ENCODE measurements at places on chromosomes 3 and 15.

DNA sequence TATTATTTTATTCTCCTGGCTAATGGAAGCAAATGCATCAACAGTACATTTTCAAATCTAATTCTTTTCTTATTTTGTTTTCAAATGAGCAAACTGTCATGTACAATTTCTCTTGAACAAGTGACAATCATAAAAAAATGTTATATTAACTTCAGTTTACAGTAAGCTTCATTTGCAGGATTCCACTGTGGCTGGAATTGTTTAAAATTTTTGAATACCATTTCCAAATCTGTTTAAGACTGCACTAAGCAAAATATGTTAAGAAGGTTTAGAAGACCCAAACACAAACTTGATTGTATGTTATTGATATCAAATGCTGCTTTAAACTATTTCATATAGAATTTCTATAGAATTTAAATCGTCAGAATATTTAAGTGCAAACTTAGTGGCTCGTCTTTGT, 92.8 kb downstream of the ZNF280D start:
- no peak for DNase-seq

GRCh38 chr3:29536016-29536758, 255.3 kb downstream of the RBMS3 start:
- no peak for DNase-seq

DNA sequence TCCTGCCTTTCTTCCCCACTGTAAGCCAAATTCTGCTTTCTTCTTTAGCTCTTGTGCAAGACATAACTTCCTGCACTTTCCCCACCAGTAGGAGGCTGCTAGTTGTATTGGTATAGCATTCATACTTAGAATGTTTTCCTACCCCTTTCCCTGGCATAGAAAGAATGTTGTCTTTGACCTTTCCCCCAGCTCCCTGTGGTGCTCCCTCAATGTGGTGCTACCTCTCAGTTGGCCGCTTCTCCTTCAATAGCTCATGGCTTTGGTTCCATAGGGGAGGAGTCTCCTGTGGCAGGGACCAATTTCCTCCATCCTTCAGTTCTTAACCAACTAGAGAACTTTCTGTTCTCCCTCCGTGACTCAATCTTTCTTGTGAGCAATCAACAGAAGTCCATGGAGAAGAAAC, 67.5 kb upstream of the AKAP13 start:
- no peak for DNase-seq

DNA sequence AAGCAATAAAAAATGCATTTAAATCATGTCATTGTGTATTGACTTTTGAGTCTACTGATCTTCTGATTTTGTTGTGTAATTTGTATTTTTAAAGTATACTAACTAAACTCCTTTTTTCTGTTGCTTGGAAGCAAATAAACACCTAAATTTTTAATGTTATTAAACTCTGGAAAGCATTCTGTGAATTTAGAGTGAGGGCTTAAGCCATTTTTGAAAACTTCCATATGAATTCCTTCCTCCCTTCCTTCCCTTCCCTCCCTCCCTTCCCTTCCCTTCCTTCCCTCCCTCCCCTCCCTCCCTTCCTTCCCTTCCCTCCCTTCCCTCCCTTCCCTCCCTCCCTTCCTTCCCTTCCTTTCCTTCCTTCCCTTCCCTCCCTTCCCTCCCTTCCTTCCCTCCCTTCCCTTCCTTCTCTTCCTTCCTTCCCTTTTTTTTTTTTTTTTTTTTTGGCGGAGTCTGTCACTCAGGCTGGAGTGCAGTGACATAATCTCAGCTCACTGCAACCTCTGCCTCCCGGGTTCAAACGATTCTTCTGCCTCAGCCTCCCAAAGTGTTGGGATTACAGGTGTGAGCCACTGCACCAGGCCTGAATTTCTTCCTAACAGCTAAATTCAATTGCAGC, 56.6 kb upstream of the SENP5 start:
- DNase-seq: no peak

- no peak for DNase-seq
Observed at GRCh38 chr3:106566277-106566676, 697.5 kb upstream of the CBLB start.

DNA sequence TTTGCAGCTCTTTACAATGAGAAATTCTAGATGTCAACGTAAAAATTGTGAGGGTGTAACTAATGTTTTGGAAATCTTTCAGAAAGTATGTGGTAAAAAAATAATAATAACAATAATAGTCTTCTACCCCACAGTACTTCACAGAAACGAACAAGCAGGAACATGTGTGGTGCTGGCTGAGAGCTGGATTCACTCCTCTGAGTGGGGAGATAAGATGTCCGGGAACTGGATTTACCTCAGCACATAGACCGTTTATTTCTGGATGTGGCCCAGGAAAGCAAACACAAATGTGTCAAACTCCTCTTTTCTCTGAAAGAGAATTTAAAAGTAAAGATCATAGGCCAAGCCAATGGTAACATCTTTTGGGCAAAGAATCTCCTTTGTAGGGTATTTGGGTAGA, 103.4 kb downstream of the SLC49A4 start:
- no peak for DNase-seq

DNA sequence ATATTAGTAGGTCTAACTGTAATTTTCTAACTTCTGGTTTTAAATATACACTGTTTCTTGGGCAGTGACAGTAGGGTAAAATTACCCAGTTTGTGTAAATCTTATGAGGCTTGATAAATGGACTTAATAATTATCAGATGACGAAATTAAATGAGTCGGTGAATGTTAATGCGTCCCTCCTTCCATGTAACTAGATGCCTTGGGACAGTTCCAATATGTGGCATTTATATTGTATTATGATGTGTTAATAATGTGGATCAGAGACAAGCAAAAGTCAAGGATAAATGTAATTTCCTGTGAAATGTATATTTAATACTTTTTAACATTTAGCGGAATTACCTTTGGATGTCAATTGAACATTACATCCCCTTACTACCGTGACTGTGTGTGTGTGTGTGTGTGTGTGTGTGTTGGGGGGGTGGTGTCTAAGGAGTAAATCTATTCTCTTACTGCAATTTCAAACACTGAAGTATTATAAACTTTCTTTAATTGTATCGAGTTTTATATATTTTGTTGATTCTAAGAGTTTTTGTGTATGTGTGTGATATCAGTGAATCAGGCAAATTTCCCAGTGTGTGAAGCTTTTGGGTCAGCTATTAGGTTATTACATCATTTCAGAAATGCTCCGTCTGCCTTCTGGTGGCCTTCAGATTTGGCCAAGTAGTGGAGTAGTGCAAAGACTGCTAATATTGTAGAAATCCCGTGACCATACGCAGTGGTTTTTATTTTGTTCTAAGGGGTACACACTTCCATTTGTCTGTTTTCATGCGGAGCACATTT, 50.1 kb downstream of the CNTN4 start:
- no peak for DNase-seq

DNA sequence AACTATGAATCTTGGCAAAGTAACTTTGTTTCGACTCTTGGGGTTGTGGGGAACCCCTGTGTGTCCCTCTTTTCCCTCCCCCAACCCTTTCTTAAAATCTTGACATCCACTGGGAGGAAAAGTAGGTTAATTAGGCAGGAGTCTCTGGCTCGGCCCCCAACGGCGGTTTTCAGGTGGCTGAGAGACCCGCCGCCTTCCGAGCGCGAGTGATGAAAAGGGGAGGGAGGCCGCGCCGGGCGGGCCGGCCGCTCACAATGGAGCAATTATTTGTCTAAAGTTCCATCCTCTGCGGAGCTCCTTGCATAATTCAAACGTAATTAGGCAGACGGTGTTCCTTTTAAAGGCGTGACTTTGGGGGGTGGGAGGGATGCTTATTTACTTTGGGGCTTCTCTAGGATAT, 51.7 kb downstream of the ZIC4 start:
- DNase-seq: no peak

GRCh38 chr3:15339786-15340215, 7.4 kb upstream of the SH3BP5 start:
- DNase-seq: no peak

- no peak for DNase-seq
Observed at GRCh38 chr15:59862191-59863155, 141.6 kb upstream of the FOXB1 start.

GRCh38 chr15:78023865-78024518, 53.5 kb downstream of the TBC1D2B start:
- DNase-seq: no peak

GRCh38 chr3:108477511-108478147, 32.8 kb downstream of the MYH15 start:
- peak; percentile 40 for DNase-seq

GRCh38 chr15:23447107-23447500, at the start of gene GOLGA6L2:
GOLGA6L2 (minus strand) TSS chr15:23447243; CDS start chr15:23447181, 62 bp downstream.
- peak; percentile 8 for DNase-seq

DNA sequence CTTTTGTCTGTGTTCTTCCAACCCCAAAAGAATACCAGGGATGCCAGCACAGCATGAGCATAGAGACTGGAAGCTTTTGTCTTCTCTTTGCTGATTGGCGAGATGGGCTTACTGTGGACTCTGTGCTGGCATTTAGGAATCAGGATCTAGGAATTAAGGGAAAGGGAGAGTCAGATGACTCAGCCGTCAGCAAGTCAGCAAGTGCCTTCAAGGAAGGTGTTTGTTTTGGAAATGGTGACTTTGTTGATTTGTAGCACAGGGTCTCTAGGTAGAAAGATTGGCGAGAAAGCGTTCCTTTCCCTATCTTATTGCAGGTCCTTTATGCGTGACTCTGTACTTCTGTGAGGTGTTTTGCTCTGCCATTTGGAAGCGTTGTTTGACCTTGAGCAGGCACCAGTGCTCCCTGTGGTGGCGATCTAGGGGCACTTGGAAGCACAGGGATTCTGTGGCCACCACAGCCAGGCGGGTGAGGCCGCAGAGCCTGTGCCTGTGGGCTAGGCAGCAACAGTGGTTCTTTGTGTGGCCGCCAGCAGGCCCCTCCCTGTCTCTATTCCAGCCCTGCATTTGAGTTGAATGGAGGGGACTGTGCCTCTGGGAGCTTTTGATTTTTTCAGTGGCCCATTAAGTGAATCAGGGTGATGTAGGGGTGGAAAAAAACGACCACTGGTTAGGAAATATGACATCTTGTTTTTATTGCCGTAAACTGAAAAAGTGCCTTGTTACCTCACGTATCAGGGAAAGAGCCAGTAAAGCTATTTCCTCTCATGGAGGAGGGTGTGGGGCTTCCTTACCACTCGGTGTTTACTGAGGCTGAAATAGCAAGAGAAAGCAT, 19.0 kb downstream of the FAN1 start:
- no peak for DNase-seq

DNA sequence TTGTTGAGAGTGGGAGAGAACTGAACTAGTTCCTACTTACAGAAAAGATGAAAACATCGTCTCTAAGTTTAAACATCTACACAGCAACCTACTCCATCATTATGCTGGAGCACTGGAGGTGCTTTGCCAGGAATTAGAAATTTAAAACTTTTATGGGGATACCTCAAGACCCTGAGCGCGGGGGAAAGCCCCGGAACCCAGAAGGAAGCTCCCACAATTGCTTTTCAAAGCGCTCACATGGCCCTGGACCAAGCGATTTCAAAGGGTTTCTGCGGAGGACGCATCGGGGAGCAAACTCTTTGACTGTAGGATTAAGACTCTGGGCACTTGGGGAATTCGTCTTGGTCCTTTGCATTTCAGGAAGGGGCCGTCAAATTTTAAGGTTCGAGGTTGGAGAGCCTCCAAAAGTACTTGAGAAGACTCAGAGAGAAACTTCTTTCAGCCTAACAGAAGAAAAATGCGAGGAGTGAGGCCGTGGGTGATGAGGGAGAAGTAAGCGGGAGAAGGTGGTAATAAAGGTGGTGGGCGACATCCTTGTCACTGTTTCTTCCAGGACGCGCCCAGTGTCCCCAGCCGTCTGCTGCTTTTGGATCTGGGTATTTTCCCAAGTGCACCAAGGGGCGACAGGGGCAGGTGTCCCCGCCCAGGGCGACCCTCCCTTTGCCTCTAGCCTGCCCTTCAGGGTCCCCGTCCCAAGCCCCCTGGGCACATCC, 591 bp downstream of the PROK2 start:
- DNase-seq: no peak

DNA sequence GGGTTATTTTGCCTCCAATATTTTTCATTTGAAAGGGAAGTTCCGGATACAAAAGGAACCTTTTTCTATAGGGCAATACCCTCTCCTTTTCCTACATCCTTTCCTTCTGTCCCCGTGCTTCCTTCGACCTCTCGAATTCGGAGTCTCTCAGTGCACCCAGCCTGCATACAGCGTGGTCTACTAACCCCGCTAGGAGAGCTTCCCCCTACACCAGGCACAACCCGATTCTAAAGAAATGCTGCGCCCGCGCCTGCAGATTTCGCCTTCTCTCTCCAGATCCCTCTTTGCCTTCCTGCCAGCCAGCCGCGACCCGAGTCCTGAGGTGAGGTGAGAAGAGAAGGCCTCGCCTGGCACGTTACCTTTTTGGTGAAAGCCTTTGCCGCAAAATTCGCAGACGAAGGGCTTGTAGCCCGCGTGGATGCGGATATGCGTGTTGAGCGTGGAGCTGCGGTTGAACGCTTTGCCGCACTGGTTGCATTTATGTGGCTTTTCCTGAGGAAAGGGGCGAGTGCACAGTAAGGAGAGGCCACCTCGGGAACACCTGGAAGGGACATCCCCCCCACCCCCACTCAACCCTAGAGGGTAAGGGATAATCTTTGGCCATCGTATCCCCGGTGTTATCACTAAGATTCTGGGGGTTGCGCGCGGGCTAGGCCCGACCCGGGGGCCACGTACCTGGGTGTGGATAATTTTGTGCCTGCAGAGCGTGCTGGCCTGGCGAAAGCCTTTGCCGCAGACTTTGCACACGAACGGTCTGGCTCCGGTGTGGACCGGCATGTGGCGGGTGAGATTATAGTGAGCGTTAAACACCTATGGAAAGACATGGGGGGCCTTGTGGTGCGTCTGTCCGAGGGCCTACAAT, 2.3 kb downstream of the FEZF2 start:
- DNase-seq: no peak

DNA sequence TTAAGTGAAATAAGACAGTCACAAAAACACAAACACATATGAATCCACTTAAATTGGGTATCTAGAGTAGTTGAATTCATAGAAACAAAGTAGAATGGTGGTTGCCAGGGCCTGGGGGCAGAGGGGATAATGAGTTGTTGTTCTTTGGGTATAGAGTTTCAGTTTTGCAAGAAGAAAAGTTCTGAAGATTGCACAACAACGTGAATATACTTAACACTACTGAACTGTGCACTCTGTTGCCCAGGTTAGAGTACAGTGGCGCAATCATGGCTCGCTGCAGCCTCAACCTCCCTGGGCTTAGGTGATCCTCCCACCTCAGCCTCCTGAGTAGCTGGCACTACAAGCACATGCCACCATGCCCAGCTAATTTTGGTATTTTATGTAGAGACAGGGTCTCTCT, 14.9 kb downstream of the GRAMD2A start:
- no peak for DNase-seq

GRCh38 chr3:99700631-99701268, 62.4 kb downstream of the COL8A1 start:
- DNase-seq: no peak

DNA sequence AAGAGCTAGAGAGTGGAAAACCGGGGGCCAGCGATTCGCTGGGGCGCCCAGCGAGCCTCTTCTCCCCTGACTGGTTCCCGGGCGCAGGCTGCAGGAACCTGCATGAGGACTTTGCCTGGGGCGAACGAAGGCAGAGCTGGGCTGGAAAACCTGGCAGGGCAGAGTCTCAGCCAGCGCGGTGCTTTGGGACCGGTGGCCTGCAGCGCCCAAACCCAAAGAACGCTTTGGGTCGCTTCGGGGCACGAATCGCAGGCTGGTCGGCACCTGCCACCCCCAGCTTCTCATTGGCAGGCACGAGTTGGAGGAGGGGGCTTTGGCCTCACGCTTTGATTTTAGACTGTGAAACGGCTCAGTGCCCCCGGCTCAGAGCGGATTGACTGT, 3.0 kb downstream of the ONECUT1 start:
- DNase-seq: no peak

GRCh38 chr15:89761929-89762328, 10.9 kb upstream of the MESP1 start:
- DNase-seq: no peak

- DNase-seq: no peak
Observed at GRCh38 chr3:195209847-195210265, 61.1 kb downstream of the XXYLT1 start.

- DNase-seq: no peak
Observed at GRCh38 chr3:147812186-147812911, 403.2 kb downstream of the ZIC1 start.
